Right atrium auricular region (tissue), 2 donors: ENCODE measurements at places on chromosomes 6 and 20. TPM values are rescaled to one million over a fixed set of nuclear protein-coding genes. Genes with fewer than 3 reads are reported as not detected.

The EMILIN3 gene
- total RNA-seq: 1.8 TPM

GRCh38 chr6:111478064-111478476 is 4.9 kb downstream of the REV3L start:
- no peak for DNase-seq

GRCh38 chr6:155352811-155353210 is 38.5 kb upstream of the TFB1M start:
- no peak for DNase-seq

DNA sequence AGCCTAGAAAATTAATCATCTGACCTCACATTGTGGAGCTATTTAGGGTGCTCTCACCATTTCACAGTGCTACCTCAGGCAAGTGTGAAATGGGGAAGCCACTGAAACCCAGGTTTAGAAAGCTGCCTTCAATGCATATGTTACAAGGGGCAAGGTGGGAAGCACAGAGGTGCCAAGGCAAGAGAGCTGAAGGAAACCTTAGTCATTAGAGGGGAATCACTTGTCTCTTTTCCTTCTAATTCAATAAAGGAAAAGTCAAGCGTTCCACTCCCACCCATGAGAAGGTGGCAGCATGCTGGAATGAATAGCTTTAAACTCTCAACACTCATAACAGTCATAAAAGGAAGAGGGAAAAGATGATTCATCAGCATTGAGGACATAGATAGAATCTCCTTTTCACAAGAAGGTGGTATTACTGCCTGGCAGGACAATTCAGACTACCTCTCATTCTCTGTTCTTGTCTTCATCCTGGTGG is 251.9 kb upstream of the IRAK1BP1 start:
- no peak for DNase-seq

GRCh38 chr6:84615113-84615850 is 149.1 kb downstream of the TBX18 start:
- DNase-seq: no peak

The C6orf141 gene
- total RNA-seq: 0.75 TPM

DNA sequence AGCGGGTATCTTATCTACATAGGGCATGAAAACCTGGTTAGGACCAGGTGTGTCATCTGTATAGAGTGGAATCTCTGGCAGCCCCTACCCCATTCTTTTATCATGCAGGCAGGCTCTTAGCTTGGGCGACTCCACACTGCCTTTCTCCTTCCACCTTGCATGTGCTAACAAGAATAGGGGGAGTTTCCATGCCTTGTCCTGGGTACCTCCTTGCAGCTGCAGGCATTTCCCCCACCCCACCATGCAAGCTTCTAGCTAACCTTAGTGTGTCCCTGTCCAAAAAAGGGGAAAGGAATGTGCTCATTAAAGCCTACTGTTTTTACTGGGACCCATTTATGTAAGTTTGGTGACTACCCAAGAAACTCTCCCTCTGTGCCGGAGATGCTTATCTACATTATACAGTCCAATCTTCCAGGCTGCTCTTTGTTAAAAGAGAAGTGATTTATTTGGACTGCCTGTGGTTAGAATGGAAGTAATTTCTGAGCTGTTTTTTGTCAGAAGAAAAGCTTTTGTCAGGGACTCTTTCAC is 10.5 kb upstream of the CEP43 start:
- no peak for DNase-seq

The HMGCLL1 gene
- 0.94 TPM for total RNA-seq

DNA sequence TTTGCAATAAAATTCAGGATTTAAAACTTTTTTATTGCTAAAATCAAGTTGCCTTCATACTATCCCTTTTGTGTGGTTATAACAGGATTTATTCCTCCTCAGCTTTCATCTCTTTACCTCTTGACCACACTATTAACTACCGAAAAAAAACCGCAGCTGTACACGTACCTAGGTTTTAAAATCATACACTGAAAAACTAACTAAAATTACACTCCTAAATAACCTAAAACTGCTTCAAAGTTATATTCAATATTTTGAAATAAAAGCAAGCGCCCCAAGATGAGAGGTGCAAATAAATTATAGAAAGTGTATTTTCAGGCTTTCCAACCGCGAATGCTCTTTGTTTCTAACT is 1.4 kb downstream of the MPC1 start:
- DNase-seq: no peak

DNA sequence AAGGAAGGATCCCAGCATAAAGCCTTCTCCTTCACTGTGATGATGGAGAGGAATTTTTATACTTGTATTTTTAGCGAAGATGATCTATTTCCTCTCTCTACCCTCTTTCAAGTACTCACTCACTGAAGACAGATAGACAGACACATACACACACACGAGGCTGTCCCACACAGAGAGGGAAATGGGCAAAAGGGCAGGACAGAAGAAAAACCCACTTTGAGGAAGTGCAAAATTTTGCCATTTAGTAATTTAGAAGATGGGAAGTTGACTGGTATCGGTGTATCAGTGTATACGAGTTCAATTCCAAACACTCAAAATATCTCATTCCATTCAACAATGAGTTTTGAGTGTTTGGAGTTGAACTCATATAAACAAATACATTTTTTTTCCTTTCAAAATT is 30.9 kb downstream of the HEBP2 start:
- no peak for DNase-seq

GRCh38 chr6:168615837-168616236 is 174.9 kb downstream of the SMOC2 start:
- no peak for DNase-seq

The TNF gene
- not detected for total RNA-seq

GRCh38 chr6:153231048-153231646 is 100.1 kb upstream of the RGS17 start:
- no peak for DNase-seq

The CST4 gene
- total RNA-seq: not detected

DNA sequence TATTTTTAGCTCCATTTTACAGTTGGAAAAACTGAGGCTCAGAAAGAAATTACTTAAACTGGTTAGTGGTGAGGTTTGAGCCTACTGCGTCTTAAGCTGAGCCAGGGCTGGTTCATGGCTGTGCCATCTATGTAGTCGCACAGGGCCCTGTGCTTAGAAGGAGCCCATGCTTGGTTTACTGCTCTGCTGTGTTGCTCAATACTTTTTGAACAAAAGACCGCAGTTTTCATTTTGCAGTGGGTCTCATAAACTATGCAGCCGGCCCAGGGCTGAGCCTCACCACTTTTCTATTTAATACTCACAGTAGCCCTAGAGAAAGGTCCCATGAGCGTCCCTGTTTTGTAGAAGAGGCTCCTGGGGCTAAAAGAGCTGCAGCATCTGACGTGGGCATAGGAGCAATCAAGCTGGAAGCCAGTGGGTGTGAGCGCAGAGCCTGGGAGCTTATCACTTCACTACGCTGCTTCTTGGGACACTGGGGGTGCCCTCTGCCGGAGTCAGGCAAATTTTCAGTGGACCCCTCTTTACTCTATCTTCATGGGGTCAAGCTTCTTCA is 501 bp downstream of the SIRPB2 start:
- no peak for DNase-seq

The SLC12A5 gene
- total RNA-seq: not detected
